ENCODE measurements at places on chromosomes 13 and 19. TPM values are rescaled to one million over a fixed set of nuclear protein-coding genes. Genes with fewer than 3 reads are reported as not detected.

The MEDAG gene
- 0.73 TPM for total RNA-seq

The FXYD5 gene
- 20.7 TPM for total RNA-seq

The DACH1 gene
- total RNA-seq, result not detected

The CCNA1 gene
- total RNA-seq, result 0.69 TPM

The CYP2F1 gene
- not detected for total RNA-seq

The HSPBP1 gene
- total RNA-seq, result 35.4 TPM

The KLK3 gene
- total RNA-seq, result not detected

The CBLC gene
- total RNA-seq, result 0.15 TPM

The ZNF865 gene
- total RNA-seq, result 2.3 TPM

The FDX2 gene
- 13.3 TPM for total RNA-seq

The LRRC63 gene
- total RNA-seq, result 1.00 TPM

The ACTMAP gene
- 1.7 TPM for total RNA-seq

The FGF9 gene
- total RNA-seq, result not detected

The CD37 gene
- not detected for total RNA-seq

The SLITRK6 gene
- total RNA-seq, result under 0.01 TPM

The REEP6 gene
- 3.0 TPM for total RNA-seq

The HPN gene
- total RNA-seq, result 0.46 TPM

The TTC9B gene
- total RNA-seq, result not detected

The RUBCNL gene
- total RNA-seq, result under 0.01 TPM

The CCDC124 gene
- total RNA-seq, result 24.8 TPM

The ZNF723 gene
- not detected for total RNA-seq

The STARD13 gene
- 18.2 TPM for total RNA-seq

The ZNF132 gene
- 9.6 TPM for total RNA-seq

The KLF1 gene
- under 0.01 TPM for total RNA-seq

The ZNF229 gene
- total RNA-seq, result 13.8 TPM

The CD70 gene
- 0.73 TPM for total RNA-seq

The UBE2L5 gene
- total RNA-seq, result not detected

The PCDH9 gene
- total RNA-seq, result 2.4 TPM

The PDE4C gene
- 0.33 TPM for total RNA-seq

The MYBPC2 gene
- not detected for total RNA-seq

The FREM2 gene
- 0.33 TPM for total RNA-seq

The NLRP8 gene
- not detected for total RNA-seq

All from melanocyte of skin (primary cell).